Mucosa of gallbladder (tissue), 1 donor: ENCODE measurements at places on chromosomes 13 and 19.

DNA sequence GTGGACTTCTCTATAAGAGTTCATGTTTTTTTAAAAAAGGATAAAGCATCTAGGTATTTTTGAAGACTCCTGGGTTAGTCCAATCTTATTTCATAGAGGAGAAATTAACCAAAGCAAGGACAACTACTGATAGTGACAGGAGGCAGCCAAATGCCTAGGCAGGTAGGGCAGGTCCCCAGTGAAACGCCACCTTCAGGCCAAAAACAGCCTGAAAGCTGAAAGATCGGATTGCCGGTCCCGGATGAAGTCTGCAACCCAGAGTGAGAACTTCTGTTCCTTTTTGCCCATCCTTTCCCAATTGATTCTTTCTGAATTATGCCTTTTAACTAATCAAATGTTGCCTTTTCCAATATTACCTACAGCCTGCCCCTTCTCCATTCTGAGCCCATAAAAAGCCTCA is 6.1 kb upstream of the GGACT start:
- no peak for DNase-seq

DNA sequence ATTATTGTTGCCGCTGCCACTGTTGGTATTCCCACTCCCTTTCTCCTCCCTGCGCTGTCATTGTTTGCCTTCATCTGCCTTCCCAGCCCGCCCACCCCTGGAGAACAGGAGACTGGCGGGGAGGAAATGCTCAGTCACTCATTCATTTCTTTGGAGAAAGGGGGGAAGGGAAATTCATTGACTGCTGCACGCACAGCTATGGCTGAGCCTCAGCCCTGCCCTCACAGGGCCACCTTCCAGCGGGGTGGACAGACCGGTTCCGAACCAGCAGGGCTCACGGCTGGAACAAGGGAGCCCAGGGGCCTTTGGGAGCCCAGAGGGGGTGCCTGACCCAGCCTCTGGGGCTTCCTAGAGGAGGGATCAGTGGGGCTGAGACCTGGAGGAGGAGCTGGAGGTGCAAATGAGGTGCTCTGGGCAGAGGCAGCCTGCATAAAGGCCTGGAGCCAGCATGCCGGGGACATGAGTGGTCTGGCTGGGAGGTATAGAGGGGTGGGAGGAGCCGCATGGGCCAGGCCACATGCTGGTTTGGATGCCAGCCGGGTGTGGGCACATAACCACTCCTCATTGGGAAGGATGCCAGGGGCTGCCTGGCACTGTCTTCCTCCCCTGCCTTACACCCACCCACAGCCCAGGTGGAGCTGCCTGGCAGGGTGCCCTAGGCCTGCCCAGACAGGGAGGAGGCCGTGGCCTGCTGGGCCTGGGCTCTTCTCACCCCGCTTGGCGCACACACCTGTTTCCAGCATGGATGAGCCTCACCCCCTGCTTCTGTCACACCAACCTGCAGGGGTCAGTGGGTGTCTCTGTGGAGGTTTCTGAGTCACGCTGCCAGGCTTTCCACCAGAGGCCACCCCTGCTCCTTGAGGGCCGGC is 26.8 kb downstream of the PPP5C start:
- DNase-seq, result peak; percentile 94

DNA sequence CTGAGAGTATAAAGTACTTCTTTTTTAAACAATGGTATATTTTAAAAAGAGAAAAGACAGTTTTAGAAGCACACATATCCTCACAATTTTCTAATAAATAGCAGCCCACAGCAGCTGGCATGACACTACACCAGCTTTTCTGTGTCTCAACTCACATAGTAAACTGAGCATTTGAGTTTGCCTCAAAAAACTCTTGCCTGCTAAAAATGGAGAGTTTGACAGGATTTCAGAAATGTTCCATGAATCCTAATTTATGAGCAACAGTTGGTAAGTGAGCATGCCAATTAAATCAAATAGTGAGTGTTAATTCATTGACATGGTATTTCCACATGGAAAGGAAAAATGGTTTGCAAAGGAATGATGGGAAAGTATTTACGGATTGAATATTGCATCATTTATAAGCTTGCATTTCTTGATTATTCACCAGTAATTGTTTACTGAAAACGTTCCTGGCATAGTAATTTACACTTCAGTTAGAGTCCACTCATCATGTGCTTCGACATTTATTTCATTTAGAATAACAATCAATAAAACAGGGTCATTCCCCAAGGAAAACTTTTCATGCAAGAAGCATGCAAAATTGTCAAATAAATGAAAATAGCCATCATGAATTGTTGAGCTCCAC is 323.0 kb downstream of the EFNB2 start:
- no peak for DNase-seq

- no peak for DNase-seq
Observed at GRCh38 chr19:35164418-35164817, 9.9 kb downstream of the FXYD5 start.

GRCh38 chr19:20565321-20566018 is at the start of gene ZNF737:
ZNF737 (minus strand) TSS chr19:20565781; CDS start chr19:20565640, 141 bp downstream.
- DNase-seq, result peak; percentile 98

DNA sequence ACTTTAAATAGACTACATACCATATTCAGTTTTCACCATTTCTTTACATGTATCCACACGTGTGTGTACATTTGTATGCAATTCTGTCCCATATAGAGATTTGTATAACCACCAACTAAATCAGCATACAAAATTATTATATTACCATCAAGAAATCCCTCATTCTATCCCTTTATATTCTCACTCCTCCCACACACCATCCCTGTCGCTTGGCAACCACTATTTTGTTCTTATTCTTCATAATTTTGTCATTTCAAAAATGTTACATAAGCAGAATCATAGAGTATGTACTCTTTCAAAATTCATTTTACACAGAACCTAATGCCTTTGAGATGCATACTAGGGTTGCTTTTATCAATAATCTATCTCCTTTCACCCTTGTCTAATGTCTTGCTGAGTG is 740.5 kb downstream of the SLITRK5 start:
- no peak for DNase-seq
